Cerebellum (tissue), 4 donors: ENCODE measurements at places on chromosomes 16 and 17.

DNA sequence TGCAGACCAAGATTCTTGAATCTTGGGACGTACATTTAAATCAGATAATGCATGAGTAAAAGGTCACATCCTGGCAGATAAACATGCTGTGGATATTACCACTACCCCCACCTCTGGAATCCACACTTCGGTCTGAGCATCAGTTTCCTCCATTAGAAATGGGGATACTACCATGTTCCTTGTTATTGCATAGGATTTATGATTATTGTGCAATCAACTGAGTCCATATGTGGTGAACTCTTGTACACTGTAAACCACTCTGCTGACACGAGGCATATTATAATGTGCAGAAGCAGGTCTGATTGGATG lies 108.7 kb downstream of the VAT1L start:
- DNase-seq: no peak

GRCh38 chr16:3999479-4000325 lies 116.5 kb downstream of the ADCY9 start:
- DNase-seq: no peak

DNA sequence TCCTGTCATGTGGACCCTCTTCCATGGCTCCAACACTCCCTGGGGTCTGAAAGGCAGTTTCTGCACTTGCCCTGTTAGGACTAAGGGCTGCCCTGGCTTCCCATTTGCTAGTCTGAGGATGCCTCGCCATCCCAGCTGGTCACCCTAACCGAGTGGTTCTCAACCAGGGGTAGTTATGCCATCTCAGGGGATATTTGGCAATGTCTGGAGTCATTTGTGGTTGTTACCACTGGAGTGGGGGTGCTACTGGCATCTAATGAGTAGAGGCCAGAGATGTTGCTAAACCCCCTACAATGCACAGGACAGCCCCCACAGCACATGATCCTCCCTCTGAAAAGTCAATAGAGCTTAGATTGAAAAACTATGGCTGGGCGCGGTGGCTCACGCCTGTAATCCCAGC lies 26.9 kb upstream of the CDH1 start:
- DNase-seq: no peak

- no peak for DNase-seq
Measured at GRCh38 chr17:47604598-47604927, 45.2 kb upstream of the KPNB1 start.

DNA sequence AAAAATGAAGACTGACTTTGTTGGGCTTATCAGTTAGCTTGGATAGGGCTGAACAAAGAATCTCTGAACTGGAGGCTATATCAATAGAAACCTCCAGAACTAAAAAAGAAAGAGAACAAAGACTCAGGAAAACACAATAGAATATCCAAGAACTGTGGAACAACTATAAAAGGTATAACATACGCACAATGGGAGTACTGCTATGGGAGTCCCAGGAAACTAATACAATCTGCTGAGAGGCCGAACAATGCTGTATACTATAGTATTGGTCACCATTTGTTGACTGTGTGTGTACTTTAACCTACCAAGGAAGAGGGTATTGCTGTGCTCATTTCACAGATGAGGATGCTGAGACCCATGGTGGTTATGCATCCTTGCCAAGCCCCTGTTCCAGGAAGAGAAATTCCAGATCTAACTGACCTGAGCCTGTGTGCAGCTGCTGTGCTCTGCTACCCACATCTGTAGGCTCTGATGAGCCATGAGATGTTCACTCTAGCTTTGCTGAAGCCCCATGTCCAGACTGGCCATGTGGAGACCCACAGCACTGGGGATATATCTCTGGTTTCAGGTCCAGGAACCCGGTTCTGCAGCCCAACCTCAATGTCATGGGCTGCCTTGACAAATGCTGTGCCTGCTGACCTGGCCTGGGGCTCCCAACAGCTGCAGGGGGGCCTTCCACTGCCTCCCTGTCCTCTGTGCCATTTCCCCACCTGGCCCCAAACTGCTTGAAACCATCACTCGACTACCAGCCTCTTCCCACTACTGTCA lies 254.3 kb upstream of the TNRC6C start:
- no peak for DNase-seq

GRCh38 chr16:82699260-82699659 lies 72.5 kb downstream of the CDH13 start:
- no peak for DNase-seq

DNA sequence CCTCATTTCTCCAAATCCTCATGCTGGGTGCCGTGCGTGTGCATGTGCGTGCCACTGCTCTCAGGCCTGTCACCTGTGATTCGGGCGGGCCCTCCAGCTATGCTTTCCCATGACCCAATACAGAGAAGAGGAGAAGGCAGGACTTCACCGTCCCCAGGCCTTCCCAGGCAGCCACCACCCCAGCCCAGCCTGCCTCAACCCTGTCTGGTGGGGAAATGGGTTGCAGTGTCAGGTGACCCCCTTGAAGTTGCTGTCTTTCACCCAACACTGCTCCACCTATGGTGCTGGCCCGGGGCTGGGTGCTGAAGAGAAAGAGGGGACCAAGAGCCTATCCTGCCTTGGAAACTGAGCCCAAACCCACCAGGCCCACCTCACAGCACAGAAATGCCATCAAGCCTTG lies 94.7 kb downstream of the GOSR1 start:
- no peak for DNase-seq

- no peak for DNase-seq
Measured at GRCh38 chr16:48025359-48025758, 130.4 kb downstream of the ABCC12 start.

GRCh38 chr17:27951872-27952271 lies 58.7 kb upstream of the LYRM9 start:
- no peak for DNase-seq

DNA sequence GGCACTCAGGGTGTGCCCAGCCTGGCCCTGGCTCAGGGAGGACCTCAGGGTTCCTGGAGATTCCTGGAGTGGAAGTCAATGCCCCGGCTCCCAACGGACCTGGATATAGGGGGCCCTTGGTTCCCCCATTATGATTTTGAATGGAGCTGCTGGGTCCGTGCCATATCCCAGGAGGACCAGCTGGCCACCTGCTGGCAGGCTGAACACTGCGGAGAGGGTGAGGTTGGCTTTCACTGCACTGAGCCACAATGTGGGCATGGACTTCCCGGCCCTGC lies 23.6 kb downstream of the USP6 start:
- no peak for DNase-seq

- peak; percentile 1 for DNase-seq
Measured at GRCh38 chr17:68906638-68907037, 48.6 kb downstream of the ABCA8 start.

GRCh38 chr17:3804503-3804931 lies 3.5 kb upstream of the ITGAE start:
- DNase-seq: no peak

- DNase-seq: peak; percentile 23
Measured at GRCh38 chr17:8991514-8992285, 26.2 kb upstream of the PIK3R5 start.

DNA sequence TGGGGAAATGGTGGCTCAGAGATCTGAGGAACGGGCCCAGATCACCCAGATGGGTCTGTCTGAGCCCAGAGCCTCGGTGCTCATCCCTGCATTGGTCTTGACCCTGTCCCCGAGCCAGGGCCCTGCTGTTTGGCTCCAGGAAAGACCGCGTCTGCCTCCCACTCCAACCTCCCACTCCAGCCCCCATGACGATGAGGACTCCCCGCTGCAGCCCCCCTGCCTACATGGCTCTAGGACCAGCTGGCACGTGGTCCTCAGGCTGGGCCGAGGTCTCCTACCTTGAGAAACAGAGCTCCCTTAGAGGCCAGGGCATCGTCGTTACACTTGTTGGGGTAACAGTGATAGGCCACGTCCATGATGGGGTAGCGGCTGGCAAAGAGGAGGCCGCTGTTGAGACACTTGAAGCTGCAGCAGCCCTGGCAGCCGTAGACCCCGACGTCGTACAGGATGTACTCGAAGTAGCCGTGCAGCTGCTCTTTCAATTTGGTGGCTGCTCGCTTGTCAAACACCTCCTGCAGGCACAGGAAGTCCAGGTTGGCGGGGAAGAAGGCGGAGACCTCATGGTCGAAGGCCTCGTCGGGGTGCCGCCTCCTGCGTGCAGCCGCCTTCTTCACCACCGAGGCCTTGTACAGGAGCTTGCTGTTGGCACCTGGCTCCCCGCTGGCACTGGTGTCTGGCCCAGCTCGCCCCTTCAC lies 59.9 kb downstream of the PRMT7 start:
- DNase-seq: no peak

DNA sequence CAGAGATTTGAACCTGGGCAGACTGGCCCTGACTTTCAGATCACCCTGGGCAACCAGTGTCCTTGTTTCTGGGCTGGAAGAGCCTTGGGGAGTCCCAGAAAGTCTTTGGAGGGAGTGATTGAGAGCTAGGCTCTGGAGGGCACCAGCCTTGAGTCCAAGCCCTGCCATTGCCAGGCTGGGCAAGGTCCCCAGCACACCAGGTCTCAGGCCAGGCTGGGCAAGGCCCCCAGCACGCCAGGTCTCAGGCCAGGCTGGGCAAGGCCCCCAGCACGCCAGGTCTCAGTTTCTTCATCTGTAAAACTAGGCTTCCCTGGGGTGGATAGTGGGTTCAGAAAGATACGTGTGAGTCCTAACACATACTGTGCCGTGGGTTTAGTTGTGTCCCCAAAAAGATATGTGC lies 135.0 kb downstream of the IRF8 start:
- no peak for DNase-seq

GRCh38 chr17:65750631-65751115 lies 189.2 kb upstream of the AXIN2 start:
- peak; percentile 41 for DNase-seq

DNA sequence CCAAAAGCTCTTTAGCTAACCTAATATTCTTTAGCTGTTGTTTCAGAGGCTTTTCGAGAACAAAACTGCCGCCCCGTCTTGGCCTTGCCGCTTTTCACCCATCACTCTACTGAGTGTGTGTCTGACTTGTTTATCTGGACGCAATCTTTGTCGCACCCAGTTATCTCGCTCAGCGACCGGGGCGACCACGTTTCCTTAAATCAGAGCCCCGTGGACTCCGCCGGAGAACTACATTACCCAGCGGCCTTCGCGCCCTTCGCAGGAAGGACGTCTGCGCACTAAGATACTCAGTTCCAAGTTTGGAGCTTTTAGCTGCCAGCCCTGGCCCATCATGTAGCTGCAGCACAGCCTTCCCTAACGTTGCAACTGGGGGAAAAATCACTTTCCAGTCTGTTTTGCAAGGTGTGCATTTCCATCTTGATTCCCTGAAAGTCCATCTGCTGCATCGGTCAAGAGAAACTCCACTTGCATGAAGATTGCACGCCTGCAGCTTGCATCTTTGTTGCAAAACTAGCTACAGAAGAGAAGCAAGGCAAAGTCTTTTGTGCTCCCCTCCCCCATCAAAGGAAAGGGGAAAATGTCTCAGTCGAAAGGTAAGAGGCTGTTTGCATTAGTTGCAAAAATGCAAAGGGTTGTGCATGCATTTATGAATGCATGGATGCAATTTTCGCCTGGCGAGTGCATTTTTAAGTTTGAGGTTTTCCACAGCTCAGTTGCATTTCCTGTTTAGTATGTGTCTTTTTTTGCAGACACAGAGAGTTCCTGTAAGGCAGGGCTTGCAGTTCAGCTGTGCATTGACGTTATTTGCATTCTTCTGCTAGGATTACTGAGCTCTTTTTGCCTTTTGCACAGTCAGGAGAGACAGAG lies at the start of gene MAP2K6:
TSS of gene MAP2K6 (plus strand) at position 290 of the 867 bp plus-strand sequence. CDS start at position 578, 288 bp downstream.
- peak; percentile 80 for DNase-seq
